ENCODE measurements at places on chromosomes 7 and 10. TPM values are rescaled to one million over a fixed set of nuclear protein-coding genes. Genes with fewer than 3 reads are reported as not detected.

Gene GIMAP8
- total RNA-seq: 0.09 TPM

Gene FGFBP3
- total RNA-seq: 68.2 TPM

Gene CLDN15
- 6.5 TPM for total RNA-seq

Gene WNT16
- total RNA-seq: 0.53 TPM

Gene WASL
- 30.0 TPM for total RNA-seq

Data from WTC11 (cell line).